Activated CD4-positive, alpha-beta T cell treated with anti-CD3 and anti-CD28 coated beads, Interleukin-2, amount 50 U/mL, for 48 hours (primary cell): ENCODE measurements at places on chromosomes 13 and 19.

DNA sequence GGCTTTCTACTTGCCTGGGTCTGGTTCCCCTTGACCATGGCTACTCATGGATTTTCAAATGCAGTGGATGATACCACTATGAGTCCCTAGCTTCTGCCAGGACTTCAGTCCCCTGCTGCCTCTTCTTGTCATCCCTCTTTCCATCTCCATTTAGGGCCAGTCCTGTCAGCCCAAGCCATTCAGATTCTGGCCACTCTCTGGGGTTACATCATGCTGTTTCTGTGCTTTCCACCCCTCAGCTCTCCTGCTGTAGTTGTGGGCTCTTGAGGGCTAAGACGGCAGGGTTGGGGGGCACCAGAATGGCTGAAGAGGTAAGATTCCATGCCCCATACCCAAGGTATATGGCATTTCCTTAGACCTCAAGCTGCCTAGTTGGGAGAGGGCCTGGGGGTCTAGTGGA, 13.2 kb upstream of the ZNF492 start:
- DNase-seq, result no peak

DNA sequence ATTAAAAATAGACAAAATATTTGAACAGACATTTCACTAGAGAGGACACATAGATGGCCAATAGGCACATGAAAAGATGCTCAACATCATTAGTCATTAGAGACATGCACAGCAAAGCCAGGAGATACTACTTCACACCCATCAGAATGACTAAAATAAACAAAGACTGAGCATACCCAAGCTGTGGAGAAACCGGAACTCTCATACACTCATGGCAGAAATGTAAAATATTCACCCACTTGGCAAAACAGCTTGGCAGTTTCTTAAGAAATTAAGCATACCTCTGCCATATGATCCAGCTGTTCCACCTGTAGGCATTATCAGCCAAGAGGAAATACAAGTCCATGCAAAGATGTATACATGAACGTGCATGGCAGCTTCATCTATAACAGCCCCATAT, 213.4 kb downstream of the TSHZ3 start:
- no peak for DNase-seq

DNA sequence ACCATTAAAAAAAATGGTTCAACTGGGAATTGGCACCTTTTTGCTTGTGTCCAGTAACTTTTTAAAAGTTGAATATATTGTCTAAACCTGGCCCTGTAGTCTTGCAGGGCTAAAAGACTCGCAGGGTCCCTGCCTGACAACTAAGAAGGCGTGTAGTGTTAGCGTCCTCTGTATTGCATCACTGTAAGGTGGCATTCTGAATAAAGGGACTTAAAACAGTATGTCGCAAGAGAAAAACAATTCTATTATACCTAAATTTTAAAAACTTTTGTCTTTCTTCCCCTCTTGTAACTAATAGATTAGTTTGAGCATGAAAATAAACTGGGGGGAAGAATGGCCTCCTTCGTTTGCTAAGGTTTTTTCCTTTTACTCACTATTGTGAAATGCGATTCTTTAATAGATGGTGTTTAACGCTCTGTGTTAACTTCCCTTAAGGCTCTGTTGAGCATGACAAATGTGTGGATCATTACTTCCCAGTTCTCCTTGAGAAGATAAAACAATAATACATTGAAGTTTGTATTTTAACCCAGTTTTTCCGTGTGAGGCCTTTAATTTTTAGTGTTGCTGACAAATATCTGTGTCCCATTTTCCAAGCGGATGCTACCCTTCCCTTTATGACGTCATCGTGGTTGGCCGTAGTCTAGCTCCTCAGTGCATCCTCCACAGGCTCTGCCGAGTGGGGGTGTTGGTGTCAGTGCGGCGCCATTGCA, 134.6 kb downstream of the KATNAL1 start:
- no peak for DNase-seq

DNA sequence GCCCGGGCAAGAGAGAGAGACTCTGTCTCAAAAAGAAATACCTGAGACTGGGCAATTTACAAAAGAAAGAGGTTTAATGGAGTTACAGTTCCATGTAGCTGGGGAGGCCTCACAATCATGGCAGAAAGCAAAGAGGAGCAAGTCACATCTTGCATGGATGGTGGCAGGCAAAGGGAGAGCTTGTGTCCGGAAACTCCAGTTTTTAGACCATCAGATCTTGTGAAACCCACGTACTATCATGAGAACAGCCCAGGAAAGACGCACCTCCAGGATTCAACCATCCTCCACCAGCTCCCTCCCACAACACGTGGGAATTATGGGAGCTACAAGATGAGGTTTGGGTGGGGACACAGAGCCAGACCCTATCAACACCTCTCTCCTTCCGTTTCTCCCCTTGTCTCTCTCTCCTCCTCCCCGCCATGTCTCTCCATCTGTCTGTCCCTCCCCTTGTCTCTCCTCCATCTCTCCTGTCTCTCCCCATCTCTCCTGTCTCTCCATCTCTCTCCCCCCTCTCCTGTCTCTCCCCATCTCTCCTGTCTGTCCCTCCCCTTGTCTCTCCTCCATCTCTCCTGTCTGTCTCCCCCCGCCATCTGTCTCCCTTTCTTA, 10.0 kb downstream of the POLR2E start:
- DNase-seq, result no peak

GRCh38 chr19:4911786-4912672, 2.7 kb downstream of the UHRF1 start:
- peak; percentile 83 for DNase-seq

DNA sequence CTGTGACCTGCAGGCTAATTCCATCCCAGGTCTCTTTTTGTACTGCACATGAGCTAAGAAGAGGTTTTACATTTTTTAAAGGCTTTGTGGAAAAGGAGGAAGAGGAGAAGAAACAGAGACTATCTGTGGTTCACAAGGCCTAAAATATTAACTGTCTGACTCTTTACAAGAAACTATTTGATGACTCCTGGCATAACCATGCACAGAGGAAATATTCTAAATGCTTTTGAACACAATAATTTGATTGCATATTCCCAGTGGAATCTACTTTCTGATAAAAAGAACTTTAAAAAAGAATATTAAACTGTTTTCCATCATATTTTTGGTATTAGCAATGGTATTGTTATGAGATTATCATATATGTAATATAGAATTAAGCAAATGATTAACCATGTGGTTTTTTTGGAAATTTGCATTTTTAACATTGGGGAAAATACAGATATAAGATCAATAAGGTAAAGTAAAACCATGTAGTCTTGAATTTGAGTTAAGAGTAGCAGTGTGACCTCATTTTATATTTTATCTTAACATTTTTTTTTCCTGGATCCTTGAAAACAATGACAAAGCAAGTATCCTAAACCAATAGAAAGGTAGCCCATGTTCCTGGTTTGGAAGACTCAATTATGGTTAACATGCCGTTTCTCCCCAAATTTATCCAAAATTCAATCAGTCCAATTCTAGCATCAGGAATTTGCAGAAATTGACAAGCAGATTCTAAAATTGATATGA, 251.0 kb downstream of the UQCRFS1 start:
- DNase-seq, result no peak

GRCh38 chr13:35714588-35715377, 238.3 kb upstream of the MAB21L1 start:
- DNase-seq, result no peak

DNA sequence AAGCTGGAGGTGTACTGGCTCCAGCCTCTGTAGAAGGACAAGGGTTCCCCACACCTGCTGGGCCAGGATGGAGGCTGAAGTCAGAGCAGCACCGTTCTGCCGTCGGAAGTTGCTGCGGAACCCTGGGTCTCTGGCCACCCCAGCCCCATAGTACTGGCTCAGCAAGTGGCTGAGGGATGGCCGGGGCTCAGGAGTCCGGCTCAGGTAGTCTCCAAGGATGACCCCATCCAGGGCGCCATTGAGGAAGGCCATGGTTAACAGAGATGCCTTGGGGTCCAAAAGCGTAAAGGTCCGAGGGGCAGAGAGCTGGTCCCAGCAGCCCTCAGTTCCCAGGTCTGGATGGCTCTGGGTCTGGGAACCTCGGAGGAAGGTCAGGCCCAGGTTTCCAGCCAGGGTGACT, 3.7 kb downstream of the PGLYRP2 start:
- DNase-seq, result no peak

DNA sequence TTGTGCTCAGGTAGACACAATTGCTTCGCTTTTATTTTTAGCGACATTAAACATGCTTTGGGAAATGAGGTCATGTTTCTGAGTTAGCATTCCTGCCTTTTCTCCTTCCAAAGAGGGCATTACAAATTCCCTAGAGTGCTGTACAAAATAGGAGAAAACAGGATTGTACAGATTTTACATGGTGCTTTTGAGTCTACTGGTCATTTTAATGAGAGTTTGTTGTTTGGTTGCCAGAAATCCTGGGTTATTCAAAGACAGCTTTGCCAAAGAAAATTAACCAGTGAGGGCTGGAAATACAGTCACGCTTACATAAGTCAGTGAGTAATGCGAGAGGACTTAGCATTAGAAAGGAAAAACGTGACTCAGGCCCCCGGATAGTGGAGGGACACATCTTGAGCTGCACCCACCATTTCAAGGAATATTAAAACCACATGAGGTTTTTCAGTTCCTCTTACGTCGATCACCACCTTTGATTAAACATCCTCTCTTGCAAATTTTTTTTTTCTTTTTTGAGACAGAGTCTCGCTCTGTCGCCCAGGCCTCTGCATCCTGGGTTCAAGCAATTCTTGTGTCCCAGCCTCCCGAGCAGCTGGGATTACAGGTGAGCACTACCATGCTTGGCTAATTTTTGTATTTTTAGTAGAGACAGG, 55.4 kb downstream of the SACS start:
- peak; percentile 62 for DNase-seq

DNA sequence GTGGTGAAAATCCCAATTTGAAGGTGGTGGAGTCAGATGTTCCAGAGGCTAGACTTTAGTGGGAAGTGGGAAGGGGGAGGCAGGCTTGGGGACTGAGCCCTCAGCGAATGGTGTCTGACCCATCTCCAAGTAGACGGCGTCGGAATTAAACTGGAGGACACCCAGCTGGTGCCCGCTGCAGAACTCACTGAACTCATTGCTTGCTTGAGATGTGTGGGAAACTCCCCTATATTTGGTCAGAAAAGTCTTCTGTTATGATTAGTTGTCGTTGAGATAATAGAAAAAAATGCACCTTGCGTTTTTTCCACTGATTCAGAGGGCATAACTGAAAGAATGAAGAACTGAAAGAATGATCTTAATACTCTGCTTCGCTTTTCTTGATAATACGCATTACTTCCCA, 871 bp upstream of the ZNF583 start:
- DNase-seq, result peak; percentile 5

DNA sequence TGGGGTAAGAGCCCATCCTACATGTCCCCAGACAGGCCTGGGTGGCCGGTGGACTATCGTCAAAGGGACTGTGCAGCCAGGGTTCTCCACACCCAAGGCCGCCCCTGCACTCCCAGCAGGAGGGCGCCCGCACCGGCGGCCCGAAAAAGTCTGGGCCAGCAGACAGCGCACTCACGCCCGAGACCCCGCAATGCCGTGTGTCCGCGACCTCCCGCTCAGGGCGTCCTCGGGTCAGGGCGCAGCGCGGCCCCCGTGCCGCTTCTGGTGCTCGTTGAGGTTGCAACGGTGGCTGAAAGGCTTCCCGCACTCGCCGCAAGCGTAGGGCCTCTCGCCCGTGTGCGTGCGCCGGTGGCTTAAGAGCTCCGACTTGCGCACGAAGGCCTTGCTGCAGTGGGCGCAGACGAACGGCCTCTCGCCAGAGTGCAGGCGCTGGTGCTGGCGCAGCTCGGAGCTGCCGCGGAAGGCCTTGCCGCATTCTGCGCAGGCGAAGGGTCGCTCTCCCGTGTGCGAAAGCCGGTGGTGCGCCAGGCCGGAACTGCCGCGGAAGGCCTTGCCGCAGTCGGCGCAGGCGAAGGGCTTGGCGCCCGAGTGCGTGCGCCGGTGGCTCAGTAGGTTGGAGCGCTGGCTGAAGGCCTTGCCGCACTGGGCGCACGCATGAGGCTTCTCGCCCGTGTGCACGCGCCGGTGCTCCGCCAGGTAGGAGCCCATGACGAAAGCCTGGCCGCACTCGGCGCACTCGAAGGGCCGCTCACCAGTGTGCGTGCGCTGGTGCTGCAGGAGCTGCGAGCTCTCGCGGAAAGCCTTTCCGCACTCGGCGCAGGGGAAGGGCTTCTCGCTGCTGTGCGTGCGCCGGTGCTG, 2.8 kb upstream of the A1BG start:
- DNase-seq, result peak; percentile 34

- DNase-seq, result no peak
These were observed 5.8 kb downstream of the URI1 start for GRCh38 chr19:29947871-29948270.

GRCh38 chr13:31191748-31192147, 8.0 kb upstream of the B3GLCT start:
- no peak for DNase-seq

GRCh38 chr13:99288089-99288488, 19.1 kb downstream of the GPR183 start:
- DNase-seq, result peak; percentile 74

DNA sequence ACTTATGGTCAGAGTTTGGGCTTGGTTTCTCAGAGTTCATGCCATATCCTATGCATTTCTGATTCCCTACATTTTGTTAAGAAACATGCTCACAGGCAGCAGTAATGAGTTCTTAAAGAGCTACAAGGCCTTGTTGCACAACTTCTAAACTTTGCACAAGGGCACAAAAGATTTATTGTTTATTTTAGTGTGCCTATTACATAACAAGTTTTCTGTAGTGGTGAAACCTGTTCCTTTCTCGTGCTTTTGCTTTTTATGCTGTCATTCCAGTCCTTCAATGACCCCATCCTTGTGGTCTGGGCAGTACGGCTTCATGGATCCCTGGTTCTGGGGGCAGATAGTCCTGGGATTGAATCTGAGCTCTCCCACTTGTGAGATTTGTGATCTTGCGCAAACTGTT, 17.8 kb downstream of the ZNF507 start:
- no peak for DNase-seq

DNA sequence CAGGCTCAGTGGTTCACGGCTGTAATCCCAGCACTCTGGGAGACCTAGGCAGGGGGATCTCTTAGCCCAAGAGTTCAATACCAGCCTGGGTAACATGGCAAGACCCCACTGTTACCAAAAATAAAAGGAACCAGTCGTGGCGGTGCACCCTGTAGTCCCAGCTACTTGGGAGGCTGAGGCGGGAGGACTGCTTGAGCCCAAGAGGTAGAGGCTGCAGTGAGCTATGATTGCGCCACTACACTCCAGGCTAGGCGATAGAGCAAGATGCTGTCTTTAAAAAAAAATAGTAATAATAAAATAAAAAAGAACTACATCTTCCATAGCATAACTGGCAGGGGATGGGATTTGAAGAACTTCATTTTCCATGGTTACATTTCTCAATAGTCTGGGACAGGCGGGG, 3.0 kb downstream of the LYPD3 start:
- DNase-seq, result no peak
